ENCODE measurements at places on chromosomes 3 and 15. TPM values are rescaled to one million over a fixed set of nuclear protein-coding genes. Genes with fewer than 3 reads are reported as not detected.

GRCh38 chr3:41740374-41740886 lies 221.5 kb downstream of the ULK4 start:
- no peak for DNase-seq

GRCh38 chr15:57921371-57921770 lies 144.1 kb downstream of the ALDH1A2 start:
- no peak for DNase-seq

Gene A4GNT
- not detected for total RNA-seq

DNA sequence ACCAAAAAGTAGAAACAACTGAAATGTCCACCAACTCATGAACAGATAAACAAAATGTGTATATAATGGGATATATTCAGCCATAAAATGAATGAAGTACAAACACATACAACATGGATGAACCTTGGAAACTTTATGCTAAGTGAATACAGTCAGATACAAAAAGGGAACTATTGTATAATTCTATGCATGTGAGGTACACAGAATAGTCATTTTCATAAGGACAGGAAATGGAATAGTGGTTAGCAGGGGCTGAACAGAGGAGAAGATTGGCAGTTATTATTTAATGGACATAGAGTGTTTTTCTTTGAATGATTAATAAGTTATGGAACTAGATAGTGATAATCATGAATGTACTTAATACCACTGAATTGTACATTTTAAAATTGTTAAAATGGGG lies 20.0 kb upstream of the TRANK1 start:
- DNase-seq, result no peak

Gene CIDEC
- total RNA-seq, result not detected

GRCh38 chr15:79017953-79018352 lies 72.6 kb downstream of the RASGRF1 start:
- DNase-seq, result no peak

GRCh38 chr3:51948016-51948580 lies 5.9 kb downstream of the PARP3 start:
- DNase-seq, result no peak

DNA sequence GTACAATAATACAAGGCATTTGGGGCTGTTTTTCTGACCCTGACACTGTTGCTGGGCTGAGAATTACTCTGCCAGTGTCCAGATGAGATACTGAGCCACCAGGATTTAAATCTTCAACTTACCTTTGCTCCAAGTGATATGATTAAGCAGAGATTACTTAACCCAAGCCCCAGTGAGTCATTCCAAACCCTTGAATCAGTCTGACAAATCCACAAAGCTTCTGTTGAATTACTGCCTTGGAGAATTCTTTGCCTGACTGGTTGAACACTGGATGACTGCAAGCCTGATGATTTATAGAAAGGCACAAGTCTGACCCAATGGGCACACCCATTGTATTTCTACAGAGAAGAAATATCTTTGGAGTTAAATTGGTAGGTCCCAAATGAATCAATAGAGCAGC lies 88.2 kb upstream of the TSC22D2 start:
- no peak for DNase-seq

DNA sequence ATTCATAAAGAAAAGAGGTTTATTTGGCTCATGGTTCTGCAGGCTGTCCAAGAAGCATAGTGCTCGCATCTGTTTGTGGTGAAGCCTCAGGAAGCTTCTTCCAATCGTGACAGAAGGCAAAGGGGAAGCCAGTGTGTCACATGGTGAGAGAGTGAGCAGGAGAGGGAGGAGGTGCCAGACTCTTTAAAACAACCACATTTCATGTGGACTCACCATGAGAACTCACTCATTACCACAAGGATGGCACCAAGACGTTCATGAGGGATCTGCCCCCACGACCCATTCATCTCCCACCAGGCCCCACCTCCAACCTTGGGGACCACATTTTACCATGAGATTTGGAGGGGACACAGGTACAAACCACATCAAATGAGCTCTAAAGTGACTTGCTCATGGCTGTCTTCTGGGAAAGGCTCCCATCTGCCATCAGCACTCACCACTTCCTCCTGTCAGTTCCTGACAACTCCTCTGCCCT lies 327.3 kb upstream of the TLE3 start:
- DNase-seq, result no peak
